ENCODE measurements at places on chromosomes 7 and 10. TPM values are rescaled to one million over a fixed set of nuclear protein-coding genes. Genes with fewer than 3 reads are reported as not detected.

The GIMAP8 gene
- polyA plus RNA-seq, result 7.9 TPM

- no peak for DNase-seq
Measured at GRCh38 chr7:106047184-106047583, 64.9 kb downstream of the SYPL1 start.

The VSTM4 gene
- 2.3 TPM for polyA plus RNA-seq

The FAM25C gene
- polyA plus RNA-seq, result not detected

The OPN4 gene
- 0.09 TPM for polyA plus RNA-seq

DNA sequence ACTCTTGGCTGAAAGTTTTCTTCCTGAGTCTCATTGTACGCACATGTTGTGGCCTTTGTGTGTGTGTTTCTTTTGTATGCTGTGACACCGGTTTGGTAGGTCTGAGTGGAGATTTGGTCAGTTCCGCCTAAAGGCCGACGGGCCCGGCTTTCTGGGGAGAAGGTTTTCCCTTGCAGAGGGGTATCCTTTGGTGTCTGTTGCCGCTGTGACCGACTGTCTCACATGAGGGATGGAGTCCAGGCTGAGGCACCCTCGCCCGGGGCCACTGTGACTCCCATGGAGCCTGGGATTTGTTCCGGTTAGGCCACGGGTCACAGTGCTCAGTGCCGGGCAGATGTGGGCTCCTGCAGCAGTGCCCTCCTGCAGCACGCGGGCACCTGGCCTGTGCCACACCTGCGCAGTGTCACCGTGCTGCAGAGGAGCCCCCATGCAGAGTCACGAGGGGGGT is 19.4 kb downstream of the INPP5A start:
- DNase-seq, result no peak

Measured in thymus (tissue), 14 donors.